Stimulated activated CD4-positive, alpha-beta T cell treated with anti-CD3 and anti-CD28 coated beads, Interleukin-2, amount 100 ng/mL, for 24 hours (primary cell): ENCODE measurements at places on chromosomes 2 and 18.
A peak's percentile ranks its signal among the peaks of the same experiment; 100 is the strongest.

GRCh38 chr18:73752965-73753364, 394.7 kb downstream of the FBXO15 start:
- no peak for DNase-seq

DNA sequence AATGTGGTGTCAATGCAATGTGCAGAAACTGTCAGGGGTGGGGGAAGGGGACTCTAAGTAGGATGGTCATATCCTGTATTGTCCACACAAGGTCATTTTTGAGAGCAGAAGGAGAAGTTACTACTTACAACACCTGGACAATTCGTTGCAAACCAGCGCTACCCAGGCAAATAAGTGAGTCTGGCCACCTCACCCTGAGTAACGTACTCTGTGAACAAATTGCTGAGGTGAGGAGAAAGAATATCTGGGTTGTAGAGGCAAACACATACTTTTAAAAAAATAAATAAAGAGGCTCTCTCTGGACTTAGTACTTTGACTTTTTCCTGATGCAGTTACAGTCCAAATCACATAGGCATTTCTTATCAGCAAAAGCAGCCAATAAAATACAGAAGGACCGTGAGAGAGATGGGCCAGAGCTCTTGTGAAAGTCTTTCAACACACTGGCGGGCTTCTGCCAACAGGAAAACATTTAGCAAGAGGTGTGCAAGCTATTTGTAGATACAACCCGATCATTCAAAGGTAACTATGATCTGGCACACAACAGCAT, 268.2 kb upstream of the ID2 start:
- no peak for DNase-seq

DNA sequence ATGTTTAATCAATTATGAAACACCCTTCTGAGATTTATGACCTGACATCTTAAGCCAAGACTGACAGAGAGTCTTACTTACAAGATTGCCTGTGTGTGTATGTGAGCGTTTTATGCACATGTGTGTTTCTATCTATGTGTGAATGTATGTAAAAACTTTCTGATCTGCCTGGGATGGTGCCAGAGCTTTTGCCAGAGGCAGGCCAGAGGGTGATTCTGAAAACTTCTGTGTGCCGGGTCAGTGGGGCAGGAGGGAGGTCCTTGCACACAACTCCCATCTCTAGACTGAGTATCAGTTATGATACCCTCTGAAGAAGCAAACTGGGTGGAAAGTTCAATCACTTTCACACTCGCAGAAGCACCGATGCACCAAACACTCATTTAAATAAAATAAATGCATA, 335.0 kb upstream of the NT5C1B start:
- no peak for DNase-seq

- DNase-seq = no peak
These were observed 24.3 kb downstream of the ASAP2 start for GRCh38 chr2:9230881-9231280.

GRCh38 chr18:47726550-47726949, 203.9 kb downstream of the SMAD2 start:
- DNase-seq = no peak

GRCh38 chr2:1236606-1237005, 176.7 kb upstream of the TPO start:
- DNase-seq = no peak

- DNase-seq = no peak
These were observed 694.5 kb downstream of the ADCYAP1 start for GRCh38 chr18:1599196-1599595.

GRCh38 chr2:25482341-25482740, 140.6 kb upstream of the DNMT3A start:
- no peak for DNase-seq

- DNase-seq = no peak
These were observed 132.7 kb upstream of the XPO1 start for GRCh38 chr2:61670591-61671501.

DNA sequence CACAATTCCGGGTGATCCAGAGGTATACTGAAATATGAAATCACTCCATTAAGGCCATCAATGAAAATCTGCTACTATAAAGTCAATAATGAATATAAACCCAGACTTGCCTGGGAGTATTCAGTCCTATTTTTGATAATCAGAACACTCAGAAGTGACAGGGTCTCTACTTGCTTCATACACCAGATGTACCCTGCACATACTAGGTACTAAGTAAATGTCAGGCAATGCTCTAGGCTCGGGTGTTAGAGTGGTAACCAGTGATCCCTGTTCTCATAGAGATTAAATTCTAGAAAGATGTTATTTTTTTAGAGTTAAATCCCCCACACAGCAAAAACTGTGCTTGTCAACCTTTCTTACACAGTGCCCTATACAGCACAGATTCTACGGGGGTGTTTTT, 12.3 kb downstream of the STAT1 start:
- DNase-seq = no peak

GRCh38 chr2:216341121-216341520, 31.2 kb downstream of the MARCHF4 start:
- peak; percentile 30 for DNase-seq

DNA sequence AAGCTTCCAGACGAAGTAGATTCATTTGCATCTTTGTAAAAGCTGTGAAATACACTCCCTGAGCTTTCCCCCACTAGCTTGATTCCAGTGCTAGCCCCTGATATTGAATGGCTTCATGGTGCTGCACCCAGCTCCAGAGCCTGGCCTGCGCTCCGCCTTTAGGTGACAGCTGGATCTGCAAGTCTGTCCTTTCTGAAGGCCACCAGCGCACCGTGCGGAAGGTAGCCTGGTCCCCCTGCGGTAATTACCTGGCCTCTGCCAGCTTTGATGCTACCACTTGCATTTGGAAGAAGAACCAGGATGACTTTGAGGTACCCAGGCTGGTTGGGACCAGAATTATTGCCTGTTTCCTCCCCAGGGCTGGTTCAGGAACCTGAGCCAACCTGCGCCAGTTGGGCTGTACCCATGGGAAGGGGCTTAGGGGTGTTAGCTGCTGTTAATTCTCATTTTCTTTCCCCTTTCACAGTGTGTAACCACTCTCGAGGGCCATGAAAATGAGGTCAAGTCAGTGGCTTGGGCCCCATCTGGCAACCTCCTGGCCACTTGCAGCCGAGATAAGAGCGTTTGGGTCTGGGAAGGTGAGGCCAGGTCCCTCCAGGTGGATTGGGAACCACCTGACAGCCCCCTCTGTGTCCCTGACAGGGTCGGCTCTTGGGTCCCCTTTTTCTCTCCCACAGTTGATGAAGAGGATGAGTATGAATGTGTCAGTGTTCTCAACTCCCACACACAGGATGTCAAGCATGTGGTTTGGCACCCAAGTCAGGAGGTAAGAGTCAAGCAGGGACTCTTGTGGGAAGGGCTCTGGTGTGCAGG, 1.3 kb downstream of the CIAO1 start:
- DNase-seq = peak; percentile 60

- no peak for DNase-seq
These were observed 33.5 kb downstream of the NOSTRIN start for GRCh38 chr2:168835969-168836368.

DNA sequence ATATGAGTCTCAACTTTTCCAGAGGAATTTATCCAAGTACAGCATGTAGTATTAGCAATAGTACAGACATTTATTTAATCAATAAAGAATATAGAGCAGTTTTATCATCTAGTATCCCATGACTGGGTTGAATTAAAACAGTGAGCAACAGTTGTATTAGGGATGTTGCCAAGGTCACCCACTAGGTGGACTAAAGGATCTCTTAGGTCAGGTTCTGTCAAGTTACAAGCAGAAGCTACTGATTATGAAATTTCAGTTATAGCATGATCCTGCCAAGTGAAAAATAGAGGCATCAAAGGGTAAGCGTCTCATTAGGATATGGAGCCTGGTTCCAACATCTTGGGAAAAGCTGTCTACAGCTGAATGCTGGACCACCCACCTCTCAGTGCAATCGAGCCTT, 52.1 kb upstream of the LAPTM4A start:
- DNase-seq = no peak

- no peak for DNase-seq
These were observed 31.9 kb downstream of the ADI1 start for GRCh38 chr2:3487432-3487831.

GRCh38 chr2:8270699-8271098, 411.2 kb upstream of the ID2 start:
- DNase-seq = no peak

DNA sequence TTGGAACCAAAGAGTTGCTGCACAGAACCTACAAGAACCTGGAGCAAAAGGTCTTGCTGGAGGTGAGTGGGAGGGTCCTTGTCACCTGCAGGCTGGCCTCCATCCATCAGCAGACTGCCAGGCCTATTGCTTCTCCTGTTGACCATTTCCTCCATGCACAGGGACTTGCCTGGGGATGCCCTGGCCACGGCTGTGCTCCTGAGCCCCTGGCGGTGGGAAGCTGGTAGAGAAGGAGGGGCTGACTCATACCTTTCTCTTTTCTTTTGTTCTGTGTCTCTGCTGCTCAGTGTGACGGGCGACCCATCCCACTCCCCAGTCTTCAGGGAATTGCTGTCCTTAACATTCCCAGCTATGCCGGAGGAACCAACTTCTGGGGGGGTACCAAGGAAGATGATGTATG, 102.6 kb downstream of the DGKD start:
- no peak for DNase-seq
